Stimulated activated effector memory CD8-positive, alpha-beta T cell treated with anti-CD3 and anti-CD28 coated beads, Interleukin-12 subunit alpha, Interleukin-12 subunit beta, amount 100 ng/mL, for 72 hours (primary cell): ENCODE measurements at places on chromosomes 1 and 21.
A peak's percentile ranks its signal among the peaks of the same experiment; 100 is the strongest.

DNA sequence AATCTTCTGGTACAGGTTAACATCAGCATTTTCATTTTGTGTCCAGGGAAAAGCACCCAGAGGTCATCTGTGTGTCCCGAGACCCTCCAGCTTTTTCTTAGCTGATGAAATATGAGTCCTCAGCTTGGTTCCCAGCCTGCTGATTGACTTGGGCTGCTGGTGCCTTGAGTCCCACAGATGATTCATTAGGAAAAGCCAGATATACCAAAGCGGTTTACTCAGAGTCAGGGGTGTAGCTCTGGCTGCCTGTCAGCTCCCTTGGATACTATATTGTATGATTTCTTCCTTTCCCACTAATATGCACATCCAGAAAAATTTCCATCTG, 43.7 kb upstream of the MAB21L3 start:
- no peak for DNase-seq

DNA sequence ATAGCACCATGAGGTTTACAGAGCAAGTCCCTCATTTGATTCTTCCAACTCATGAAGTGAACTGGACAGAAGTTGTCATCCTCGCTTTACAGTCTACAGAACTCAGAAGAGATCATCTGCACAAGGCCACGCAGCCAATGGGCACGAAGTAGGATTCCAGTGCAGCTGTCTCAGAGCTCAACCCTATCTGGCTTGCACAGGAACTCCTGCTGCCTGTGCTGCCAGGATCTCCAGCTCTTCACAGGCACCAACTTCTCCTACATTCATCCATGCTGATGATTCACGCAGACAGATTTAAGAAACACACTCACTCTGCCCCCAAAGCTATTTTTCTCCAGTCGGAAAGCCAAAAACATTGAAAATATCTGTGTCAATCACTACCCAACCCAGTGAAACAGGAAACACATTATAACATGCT, 157.0 kb downstream of the RERE start:
- no peak for DNase-seq

DNA sequence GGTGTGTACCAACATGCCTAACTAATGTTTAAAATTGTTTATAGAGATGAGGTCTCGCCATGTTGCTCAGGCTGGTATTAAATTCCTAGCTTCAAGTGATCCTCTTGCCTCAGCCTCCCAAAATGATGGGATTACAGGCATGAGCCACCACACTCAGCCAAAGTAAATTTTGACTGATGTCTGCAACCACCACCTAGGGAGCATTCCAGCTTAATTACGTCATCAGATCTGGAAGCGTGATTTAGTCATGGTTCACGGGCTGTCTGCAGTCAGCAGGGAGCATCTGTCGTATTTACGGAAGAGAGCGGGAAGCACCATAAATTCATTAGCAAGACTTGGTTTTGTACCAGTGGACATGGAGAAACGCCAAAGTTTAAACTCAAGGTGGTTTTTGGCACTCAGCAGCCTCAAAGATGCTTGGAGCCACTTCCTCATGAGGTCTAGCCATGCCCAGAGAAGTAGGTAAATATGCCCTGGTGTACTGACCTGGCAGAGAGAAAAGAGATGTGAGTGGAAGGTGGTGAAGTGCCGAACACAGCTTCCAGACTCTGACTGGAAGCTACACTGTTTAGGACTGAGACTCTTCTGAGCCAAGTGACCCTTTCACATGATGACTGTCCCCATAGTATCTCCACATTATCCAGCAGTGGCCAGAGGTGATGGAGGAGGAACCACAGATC, 60.8 kb upstream of the SLC35F3 start:
- DNase-seq: no peak

- no peak for DNase-seq
Measured at GRCh38 chr21:20106368-20106767, 891.8 kb upstream of the NCAM2 start.

- DNase-seq: no peak
Measured at GRCh38 chr1:119748040-119748439, 20.7 kb downstream of the HMGCS2 start.

- no peak for DNase-seq
Measured at GRCh38 chr1:172270605-172271004, 149.9 kb upstream of the C1orf105 start.

DNA sequence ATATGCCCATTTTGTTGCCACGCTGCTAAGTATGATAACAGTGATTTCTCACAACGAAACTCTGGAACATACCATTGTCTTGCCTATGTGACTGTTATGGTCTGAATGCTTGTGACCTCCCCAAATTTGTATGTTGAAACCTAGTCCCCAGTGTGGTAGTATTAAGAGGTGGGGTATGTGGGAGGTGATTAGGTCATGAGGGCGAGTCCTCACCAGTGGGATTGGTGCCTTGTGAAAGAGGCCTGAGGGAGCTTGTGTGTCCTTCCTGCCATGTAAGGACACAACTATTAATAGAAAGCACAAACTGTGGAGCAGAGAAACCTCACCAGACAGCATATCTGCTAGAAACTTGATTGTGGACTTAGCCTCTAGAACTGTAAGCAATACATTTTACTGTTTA, 84.6 kb downstream of the SELENOF start:
- DNase-seq: no peak

DNA sequence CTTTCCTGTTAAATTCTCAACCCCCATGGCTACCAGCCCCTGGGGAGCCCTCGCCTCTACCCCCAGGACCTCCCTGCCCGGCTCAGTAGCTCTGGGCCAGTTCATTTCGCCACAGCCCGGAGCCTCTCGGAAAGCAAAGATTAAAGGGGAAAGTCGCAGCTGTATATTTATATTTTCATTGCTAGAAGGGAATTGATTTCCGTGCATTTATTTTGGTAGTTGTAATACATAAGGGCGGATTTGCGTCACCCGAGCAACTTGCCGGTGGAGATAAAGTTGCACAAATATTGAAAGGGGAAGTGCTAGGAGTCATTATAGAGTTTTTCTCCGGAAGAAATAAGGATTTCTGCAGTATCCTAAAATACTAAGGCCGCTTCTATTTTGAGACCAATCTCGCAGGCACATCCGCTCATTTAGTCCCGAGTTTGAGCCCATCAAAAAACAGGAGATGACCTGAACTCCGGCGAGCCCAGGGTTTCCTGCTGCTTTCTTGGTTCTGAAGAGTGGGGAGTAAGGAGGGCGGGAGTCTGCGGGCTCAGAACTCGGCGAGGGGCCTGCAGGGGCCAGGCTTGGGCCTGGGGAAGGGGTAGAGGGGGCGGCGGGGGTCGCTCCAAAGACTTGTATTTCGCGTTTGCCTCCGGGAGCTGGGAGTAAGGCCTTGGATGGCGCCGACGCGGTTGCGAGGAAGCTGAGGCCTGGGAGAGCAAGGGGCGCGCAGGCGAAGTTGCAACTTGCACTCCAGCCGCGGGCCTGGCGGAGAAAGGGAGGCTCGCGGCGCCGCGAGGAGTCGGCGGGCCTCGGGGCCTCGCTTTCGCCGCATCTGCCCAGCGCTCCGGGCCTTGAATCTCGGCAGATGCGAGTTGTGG, 2.5 kb upstream of the HLX start:
- no peak for DNase-seq

DNA sequence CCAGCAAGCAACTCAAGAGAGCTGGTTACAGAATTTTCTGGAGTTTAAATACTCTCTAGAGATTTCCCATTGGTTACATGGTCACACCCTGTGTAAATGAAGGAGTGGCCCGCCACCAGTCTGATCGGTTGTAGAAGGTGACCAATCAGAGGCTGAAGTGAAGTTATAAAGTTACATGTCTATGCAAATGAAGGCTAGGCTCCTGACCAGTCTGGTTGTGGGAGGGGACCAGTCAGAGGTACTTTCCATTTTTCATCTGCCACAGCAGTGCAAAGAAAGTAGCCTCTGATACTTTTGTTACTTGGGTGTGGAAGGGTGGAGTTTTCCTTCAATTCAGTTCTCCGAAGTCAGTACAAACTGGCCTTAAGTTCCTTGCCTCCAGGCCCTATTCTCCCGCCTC, 273.7 kb downstream of the BARHL2 start:
- DNase-seq: no peak

- DNase-seq: no peak
Measured at GRCh38 chr1:100028765-100029164, 59.0 kb downstream of the SLC35A3 start.

DNA sequence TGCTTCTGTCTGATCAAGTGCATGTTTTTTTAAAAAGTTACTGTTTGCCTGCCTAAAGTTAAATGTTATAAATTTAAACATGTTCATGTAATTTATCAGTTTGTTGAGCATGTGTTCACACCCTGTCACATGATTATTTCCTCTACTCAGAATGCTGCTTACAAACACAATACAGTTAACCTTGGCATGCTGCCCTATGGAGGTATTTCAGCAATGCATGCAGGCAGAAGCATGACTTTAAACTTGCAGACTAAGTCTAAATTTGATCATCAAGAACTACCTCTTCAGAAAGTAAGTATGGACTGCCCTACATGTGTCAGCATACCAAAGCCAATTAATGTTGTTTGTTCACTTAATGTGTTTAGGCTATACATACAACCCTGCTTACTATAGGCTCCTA, 161.6 kb downstream of the LRRC40 start:
- DNase-seq: no peak

DNA sequence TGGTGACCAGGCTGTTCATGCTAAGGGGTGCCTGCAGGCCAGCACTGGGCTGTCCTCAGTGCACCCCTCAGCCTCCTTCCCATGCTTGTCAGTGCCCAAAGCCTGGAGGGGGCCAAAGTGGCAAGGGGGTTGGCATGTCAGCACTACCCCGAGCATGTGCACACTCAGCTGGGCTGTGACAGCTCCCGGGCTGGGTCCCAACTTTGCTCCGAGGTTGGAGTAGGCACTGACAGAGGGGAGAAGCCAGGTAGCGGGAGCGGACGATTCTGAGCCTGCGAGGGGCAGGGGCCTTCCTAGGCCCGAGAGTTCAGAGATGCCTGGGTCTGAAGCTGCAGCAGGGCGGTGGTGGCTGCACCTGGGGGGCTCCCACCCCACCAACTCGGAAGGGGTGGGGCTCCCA, 119.0 kb downstream of the MAST2 start:
- DNase-seq: no peak

DNA sequence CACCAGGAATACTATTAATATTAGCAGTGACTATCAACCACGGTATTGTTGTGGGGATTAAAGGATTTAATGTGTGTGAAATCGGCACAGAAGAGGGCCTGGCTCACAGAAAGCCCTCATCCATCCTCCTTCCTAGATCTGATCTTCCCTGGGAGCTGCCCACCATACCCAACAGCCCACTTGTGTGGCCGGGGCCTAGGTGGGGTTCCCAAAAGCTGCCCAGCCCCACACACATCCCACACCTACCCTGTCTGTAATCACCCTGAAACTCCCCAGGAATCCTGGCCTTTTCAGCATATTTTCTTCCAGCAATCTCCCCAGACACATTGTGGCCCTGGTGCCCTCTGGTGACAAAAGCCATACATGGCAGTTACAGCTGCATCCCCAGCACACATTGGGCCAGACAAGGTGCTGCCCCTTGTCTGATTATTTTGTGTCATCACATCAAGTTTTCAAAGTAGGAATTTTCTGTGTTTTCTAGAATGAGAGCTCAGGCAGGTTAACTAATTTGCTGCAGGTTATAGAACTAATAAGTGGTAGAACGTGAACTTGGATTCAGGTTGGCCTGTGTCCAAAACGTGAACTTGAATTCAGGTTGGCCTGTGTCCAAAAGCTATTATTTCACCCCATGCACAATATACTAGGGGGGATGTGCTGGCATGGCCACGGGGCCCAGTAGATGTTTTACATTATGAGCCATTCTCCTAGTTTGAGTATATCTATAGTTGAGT, 5.3 kb upstream of the SLC6A9 start:
- DNase-seq: peak; percentile 49
